Fibroblast of mammary gland (primary cell): ENCODE measurements at places on chromosomes 6 and 20.

DNA sequence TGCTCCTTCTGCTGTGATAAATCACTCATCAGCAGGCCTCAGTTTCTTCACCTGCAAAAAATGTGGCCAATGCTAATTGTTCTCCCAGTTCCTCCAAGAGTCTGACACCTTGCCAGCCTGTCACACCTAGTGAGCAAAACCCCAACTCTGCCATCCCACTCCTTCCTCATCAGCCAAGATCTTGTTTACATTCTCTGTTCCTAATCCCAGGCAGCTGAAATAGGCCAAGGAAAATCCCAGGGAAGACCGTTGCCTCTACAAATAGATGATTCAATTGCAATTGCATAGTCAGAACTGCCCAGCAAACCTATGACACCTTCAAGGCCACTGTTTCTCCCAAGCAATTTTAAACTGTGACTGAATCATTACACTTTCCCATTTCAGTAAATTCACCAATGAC, 78.7 kb downstream of the GMDS start:
- DNase-seq = no peak

DNA sequence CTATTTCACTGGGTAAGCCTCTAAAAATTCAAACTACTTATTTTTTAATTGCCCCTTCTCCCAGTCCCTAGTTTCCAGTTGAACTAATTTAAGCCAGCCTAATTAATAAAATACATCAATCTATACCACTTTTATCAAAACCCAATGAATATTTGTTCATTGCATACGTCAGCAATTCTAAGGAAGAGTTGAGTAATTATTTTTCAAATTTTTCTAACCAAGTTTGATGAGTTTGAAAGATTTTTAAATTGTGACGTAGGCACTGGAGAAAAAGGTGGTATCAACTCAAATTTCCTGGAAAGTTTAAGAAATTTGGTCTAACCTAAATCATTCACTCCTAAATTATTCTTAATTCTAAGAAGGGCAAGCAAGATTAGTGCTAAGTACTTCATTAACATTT, 35.7 kb downstream of the COL21A1 start:
- DNase-seq = no peak

DNA sequence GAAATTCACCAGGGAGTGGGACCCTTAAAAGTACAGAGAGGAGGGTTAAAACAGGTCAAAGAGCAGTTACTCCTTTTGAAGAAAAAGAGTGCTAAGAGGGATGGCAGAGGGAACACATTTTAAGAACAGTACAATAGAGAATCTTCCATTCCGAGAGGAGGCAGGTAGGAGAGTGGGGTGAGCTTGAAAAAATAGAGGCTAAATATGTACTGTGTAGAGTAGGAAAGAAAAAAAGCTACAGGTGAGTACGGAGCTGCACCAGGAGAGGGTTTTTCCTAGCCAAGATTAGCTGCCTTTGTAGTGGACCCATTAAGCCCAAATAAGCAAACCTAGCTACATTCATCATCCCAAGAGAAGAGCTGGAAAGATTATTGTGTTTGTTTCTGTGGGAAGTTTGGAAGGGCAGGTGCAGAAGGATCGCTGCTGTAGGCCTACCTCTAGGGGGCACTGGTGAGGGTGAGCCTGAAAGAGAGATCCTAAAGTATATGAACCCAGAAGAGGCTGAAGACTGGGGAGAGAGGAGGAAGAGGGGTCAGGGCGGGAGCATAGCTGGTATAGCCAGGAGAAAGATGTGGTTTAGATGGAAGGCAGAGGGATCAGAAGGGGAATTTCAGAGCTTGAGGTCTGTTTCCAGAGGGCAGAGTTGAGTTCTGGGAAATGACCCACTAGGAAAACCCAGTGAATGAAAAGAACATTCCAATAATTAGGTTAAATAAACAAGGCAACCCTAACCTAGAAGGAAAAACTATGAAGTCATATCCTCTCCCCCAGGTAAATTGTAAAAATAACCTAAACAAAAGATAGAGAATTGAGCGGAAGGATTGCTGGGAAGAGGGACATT, 50.2 kb upstream of the HINT3 start:
- DNase-seq = peak; percentile 38

- no peak for DNase-seq
Observed at GRCh38 chr6:124029567-124029966, 225.9 kb downstream of the NKAIN2 start.

GRCh38 chr20:4465855-4466545, 255.7 kb upstream of the PRND start:
- DNase-seq = no peak

DNA sequence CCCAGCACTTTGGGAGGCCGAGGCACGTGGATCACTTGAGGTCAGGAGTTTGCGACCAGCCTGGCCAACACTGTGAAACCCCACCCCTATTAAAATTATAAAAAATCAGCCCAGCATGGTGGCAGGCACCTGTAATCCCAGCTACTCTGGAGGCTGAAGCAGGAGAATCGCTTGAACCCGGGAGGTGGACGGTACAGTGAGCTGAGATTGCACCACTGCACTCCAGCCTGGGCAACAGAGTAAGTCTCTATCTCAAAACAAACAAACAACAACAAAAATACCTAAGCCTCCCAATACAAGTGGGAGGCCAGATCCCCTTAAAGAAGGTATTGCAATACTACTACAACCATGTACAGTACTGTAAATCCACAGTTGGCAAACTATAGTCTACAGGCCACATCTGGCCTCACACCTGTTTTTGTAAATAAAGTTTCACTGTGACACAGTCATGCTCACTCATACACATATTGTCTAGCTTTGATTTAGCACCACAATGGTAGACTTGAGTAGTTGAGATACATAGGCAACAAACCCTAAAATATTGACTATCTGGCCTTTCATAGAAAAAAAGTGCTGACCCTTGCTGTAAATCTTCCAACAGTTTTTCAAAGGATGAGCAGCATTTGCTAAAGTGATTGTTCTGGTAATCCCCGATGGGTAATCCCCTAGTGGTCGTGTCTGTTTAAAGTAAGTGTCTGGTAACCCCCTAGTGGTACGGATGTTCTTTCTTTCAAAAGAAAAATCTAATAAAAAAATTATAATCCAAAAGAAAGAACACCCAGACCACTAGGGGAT, 202.0 kb downstream of the RNGTT start:
- no peak for DNase-seq

- DNase-seq = no peak
Observed at GRCh38 chr6:168216751-168217191, 102.8 kb downstream of the DACT2 start.

- DNase-seq = no peak
Observed at GRCh38 chr6:170165471-170166117, 125.3 kb downstream of the DLL1 start.

DNA sequence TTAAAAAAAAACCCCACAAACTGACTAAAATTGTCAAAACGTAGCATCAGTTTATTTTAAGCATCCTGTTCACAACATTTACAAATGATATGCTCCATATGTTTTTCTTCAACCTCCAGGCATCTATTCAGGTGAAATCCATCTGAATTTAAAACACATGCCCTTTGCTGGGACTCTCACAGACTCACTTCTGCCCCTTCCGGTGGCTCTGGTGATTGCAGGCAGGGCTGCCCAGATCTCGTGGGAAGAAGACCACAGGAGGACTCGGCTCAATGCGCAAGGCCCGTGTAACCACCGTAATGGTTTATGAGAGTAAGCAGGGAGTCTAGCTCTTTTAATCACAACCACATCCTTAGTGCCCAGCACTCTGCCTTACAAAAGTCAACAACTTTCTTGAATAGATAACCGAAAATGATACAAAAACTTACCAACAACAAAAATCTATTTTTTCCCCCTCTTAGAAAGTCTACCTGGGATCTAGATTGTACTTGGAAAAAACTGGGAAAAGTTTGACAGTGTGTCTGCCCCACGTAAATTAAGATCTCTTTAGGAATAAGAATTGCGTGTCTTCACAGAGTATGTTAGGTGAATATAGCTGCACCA, 139.1 kb downstream of the KIF16B start:
- DNase-seq = peak; percentile 51

DNA sequence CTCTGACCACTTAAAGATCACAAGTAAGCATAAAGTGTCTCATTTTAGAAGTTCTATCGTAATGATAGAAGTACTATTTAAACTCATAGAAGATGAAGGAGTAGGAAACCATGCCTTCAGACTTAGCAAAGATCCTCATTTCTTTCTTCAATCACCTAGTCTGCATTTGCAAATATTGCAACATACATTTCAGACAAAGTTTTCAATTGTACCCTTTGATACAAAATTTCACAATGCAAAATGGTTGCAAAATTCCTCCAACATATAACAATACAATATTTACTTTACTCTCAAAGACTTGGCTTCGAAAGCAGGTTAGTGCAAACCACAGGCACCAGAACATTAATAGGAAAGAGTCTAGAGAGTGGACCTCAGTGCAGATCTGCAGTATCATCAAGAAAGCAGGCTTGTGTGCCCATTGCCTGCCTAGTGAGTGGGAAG, 16.1 kb upstream of the ROS1 start:
- peak; percentile 88 for DNase-seq

GRCh38 chr6:26124781-26125685, 37.8 kb downstream of the HFE start:
- no peak for DNase-seq

DNA sequence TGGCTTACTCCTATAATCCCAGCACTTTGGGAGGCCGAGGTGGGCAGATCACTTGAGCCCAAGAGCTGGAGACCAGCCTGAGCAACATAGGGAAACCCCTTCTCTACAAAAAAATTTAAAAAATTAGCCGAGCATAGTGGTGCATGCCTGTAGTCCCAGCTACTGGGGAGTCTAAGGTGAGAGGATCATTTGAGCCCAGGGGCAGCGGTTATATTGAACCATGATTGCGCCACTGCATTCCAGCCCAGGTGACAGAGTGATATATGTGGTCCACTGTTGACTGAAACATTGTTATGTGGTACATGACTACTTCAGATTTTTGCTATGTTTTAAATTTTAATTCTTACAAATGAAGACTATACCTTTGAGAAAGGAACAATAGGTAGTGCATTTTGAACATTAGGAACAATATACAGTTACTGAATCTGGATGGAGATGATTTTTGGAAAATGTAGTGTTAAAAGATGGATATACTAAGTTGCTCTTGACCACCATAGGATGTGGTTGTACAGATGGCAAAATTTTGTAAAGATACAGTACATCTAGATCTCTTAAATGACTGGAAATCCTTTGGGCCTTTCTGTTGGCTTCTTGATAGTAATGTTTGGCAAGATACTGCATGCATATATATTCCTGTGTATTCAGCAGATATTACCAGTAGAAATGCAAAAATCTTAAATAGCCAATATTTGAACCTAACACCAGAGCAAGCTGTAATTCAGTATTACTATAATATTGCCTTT, 35.9 kb downstream of the MAPK14 start:
- no peak for DNase-seq

GRCh38 chr20:18138639-18139583, 1.2 kb downstream of the KAT14 start:
- no peak for DNase-seq

DNA sequence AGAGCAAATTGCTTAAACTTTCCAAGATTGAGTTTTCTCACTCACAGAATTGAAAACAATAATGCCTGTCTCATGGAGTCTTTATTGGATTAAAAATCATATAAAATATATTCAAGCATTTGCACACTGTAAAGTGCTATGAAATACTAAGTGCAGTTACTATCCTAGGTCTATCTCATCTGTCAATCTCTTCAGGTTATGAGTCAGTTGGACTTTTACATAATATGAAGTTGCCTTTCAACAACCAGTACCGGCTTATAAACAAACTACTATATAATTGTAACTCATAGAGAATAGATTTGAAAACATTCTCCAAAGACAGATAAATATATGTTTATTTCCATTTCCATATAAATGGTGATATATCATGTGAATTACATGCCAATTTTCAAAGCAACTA, 20.4 kb upstream of the GSTA4 start:
- DNase-seq = no peak

- no peak for DNase-seq
Observed at GRCh38 chr6:33992191-33992590, 153.7 kb downstream of the GRM4 start.

- DNase-seq = no peak
Observed at GRCh38 chr20:4797275-4797674, 75.6 kb downstream of the PRND start.

DNA sequence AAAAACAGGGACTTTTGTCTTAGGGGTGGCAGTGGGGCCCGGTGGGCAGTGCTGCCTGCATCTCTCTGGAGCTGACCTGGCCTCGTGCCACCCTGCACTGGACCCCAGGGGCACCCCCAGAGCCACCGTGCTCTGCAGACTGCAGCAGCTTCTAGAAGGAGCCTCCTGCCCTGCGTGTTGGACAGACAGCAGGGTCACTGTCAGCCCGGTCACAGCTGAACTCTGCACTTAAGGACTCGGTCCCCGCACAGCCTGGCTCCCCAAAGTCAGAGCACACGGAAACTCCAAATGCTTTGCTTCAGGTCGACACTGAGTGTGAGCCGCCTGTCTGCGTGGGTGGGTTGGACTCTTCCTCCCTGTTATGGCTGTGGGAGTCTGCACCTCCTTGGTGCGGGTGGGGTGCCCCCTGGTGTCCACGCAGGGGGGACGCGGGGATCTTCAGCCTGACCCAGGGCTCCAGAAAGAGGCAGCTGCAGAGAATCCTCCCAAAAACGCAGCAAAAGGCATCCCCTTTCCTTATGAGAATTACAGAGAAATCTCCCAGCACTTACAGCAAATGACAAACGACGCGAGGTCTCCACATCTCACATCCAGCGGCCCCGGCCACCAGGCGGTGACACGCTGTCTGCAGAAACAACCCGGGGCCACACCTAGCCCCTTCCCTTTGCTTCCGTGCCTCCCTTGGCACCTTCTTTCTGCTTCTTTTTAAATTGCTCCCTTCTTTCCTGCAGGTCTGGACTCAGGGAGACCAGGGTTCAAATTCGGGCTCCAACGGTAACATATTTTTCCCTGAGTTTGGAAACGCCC, 36.3 kb upstream of the DACT2 start:
- peak; percentile 12 for DNase-seq

- no peak for DNase-seq
Observed at GRCh38 chr20:32534661-32535240, 50.4 kb downstream of the NOL4L start.

GRCh38 chr20:45340951-45341350, 7.3 kb downstream of the SDC4 start:
- DNase-seq = no peak

DNA sequence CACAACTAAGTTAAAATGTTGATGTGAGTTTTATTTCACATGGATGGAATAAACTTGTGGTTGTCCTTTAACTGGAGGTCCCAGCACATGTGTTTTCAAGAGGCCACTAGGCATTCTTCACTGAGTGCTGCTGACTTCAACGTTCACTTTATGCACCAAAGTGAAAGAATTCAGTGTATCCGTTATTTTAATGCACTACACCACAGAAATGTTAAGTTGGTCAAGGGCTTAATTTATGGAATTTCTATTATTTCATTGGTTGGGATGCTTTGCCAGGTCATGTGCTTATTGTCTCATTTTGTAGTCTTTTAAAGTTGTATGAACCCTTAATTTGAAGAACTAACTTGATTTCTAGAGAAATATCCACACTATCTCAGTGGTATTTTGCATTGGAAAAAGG, 106.4 kb downstream of the PPP1R14C start:
- DNase-seq = no peak

- DNase-seq = peak; percentile 60
Observed at GRCh38 chr20:12970372-12970821, 38.4 kb upstream of the SPTLC3 start.
